ENCODE measurements at places on chromosomes 3 and 15. TPM values are rescaled to one million over a fixed set of nuclear protein-coding genes. Genes with fewer than 3 reads are reported as not detected.

GRCh38 chr3:8767667-8768363 is 1.6 kb downstream of the OXTR start:
- DNase-seq = no peak

DNA sequence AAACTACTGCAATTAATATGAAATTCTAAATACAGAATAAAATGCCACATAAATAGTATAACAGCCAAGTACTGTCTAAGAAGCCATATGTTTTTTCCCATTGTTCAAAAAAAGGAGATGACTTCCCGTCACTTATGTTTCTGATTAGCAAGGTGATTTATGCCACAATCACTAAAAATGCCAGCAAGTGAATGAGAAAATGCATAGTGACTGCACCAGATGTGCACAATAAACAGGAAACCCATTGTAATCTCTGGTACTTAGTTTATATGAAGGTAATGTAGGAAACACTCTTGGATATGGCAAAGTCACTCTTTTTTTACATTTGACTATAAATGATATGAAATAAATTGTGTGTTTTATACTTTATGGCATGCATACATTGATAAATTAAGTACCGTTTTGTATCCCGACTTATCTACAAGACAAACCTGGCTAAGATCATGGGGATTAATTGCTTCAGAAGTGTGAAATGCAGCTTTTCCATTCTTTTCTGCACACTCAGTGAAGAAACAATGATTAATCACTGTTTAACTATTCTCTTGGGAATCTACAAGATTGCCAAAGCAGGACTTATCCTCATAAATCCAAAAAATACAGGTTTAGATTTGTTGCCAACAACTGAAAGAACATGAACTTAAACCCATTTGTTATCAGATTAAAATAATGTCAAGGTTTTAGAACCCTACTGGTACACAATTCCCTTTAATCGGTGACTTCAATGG is 164.5 kb downstream of the TBC1D5 start:
- DNase-seq = no peak

DNA sequence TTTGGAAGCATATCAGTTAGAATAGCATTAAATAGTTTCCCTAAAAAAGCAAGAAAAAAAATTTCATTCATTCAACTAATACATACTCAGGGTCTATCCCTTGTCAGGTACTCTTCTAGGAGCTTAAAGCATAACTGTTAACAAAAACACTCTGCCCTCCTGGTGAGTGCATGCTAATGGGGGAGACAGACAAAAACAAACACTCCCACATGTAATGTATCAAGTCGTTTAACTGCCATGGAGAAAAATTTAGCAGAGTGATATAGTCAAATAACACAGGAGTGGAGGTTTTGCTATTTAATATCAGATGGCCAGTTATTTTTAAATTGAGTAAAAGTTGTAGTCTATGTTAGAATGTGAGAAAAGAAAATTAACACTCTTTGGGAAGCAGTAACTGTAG is 254.5 kb upstream of the RARB start:
- DNase-seq = no peak

The TMCO5A gene
- not detected for total RNA-seq

GRCh38 chr3:11507719-11508118 is 136.0 kb downstream of the VGLL4 start:
- DNase-seq = no peak

DNA sequence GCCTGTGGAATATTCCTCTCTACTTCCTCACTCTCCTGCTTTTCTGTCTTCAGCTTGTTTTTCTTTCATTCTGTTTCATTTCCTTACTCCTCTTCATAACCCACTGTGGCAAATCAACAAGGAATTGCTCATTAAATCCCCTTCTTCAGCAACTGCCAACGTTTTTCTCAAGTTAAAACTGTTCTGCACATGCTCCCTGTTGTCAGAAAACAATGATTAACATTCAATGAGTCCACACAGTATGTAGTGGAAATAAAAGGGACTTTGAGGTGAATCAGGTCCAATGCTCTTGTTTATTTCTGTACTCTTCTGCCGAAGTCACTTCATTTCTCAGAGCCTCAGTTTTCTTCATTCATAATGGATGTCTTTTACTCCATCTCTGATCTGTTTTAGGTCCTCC is 11.9 kb upstream of the ROBO2 start:
- no peak for DNase-seq

DNA sequence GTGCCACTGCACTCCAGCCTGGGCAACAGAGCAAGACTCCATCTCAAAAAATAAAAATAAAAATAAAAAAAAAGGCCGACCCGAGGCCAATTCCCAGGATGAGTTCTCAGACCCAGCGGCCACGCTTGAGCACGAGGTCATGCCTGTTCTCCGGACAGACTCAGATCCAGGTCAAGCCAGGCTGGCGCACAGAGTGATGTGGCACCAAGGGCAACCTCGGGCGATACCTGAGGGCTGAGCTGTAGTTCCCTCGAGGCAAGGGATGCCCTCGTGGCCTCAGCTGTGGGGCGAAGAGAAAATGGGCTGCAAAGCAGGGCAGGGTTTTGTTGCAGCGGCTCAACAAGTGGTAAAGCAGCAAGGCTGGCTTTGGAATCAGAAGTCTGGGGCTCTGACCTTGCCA is 77.3 kb downstream of the C3orf70 start:
- no peak for DNase-seq

DNA sequence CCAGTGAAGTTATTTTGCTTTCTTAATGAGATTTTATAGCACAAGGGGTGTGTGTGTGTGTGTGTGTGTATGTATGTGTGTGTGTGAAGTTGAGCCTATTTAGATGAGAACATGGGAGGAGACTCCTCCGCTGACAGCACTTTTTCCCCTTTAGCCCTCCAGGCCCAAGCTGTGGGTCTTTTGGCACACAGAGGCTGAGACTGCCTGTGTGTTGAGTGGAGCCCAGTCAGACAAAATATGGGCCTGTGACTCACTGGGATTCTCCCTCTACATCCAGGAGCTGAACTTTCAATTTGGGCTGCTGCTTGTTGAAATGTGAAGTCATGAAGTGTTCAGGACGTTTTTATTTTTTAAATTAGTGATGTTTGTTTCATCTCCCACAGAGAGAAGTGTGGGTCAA is 108.0 kb downstream of the MFSD1 start:
- DNase-seq = no peak

GRCh38 chr15:40355976-40356585 is 1.9 kb upstream of the DISP2 start:
- DNase-seq = no peak

DNA sequence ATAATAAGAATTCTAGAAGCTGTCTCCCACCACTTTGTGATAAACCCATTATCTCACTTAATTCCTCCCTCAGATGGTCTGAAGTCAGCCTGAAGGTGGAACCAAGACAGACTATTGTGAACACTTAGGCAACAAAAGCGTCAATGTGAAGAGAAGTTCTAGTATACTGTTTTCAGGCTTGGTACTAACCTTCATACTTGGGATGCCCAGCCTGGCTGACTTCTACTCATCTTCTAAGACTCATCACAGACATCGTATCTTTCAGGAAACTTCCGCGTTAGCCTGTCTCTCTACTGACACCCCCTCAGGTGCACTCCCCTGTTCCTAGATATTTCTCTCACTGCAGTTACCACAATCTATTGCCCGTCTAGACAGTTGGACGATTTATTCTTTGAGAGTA is 201.2 kb downstream of the SATB1 start:
- DNase-seq = no peak

The CLEC3B gene
- 217 TPM for total RNA-seq

DNA sequence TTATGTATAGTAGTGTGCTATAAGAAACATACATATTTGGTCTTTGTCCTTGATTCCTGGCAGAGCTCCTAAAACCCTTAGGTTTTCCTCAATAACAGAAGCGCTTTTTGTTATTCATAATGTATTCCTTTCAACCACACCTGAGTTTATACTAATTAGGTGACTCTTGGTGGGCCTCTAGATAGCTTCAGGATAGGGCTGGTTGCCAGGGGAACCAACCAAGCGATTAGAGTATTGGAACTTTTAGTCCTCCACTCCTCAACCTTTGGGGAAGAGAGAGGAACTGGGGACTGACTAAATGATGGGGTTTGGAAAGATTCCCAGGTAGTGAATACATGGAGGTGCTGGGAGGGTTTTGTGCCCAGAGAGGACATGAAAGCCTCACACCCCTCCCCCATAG is 24.6 kb downstream of the TMCC1 start:
- no peak for DNase-seq

The ARRDC4 gene
- total RNA-seq = 24.0 TPM

GRCh38 chr15:60799885-60800284 is 320.9 kb upstream of the ICE2 start:
- DNase-seq = no peak

- DNase-seq = no peak
These were observed 50.3 kb downstream of the APBA2 start for GRCh38 chr15:28936081-28936480.

The SPRED1 gene
- 43.6 TPM for total RNA-seq

DNA sequence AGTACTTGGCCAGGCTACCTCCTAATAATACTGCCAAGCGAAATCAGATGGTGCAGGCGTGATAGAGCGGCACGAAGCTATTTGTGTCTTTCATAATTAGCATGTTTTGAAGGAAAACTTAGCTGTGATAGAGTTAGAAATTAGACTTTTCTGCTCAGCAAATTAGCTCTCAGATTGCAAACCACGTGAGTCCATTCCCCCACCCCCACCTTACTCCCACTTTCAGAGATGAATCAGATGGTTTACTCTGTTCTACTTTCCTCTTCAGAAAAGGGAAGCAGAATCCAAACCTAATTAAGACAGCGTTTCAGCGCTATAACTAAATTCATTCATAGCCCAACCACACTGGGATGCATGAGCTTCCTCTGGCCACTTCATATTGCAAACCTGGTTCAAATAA is 214.6 kb downstream of the SLCO3A1 start:
- no peak for DNase-seq

The RLBP1 gene
- total RNA-seq = not detected

DNA sequence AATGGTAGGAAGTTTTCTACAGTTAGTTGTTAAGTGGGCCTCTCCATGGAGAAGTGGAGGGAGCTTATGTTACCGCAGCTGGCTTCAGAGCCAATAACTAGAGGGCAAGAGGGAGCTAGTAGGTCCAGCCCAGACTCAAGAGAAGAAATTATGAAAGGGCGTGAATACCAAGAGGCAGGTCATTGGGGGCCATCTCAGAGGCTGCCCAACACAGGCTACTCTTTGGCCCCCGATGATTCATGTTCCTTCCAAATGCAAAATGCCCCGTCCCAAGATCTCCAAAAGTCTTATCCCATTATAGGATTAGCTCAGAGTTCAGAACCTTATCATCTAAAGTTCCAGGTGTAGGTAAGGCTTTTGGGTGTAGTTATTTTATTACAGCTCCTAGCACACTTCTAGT is 94.5 kb downstream of the FNDC3B start:
- DNase-seq = no peak

DNA sequence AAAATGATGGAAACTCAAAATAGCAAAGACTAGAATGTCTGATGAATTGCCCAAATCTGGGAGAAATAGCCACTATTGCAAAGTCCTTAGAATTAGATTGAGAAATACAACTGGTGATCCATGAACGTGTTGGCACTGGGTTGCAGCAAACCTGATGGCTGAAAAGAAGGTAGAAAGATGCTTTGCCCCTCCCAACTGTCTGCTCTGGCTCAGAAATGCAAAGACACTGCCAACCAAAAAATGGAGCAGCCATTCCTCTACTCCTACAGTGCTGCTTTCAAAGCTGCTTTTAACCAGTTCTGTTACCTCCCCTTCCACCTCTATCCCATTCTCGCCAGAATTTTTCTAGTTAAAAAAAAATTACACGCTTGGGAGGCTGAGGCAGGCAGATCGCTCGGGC is 60.7 kb downstream of the CPA3 start:
- DNase-seq = no peak

The GOLGA8H gene
- 0.45 TPM for total RNA-seq

The MME gene
- total RNA-seq = 138 TPM
